Ammon's horn (tissue), 1 donor: ENCODE measurements at places on chromosomes 16 and 17.

DNA sequence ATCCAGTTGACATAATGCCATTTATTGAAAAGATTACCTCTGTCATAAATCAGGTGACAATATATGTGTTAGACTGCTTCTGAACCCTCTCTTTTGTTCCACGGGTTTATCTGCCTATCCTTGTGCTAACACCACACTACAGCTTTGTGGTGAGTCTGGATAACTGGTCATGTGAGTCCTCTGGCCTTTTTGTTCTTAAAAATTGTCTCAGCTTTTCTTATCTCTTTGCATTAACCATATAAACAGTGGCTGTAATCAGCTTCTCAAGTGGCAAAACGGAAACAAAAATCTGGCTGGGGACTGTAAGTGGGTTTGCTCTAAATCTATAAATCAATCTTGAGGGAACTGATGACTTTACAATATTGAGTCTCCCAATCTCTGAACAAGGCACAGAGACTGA, 44.6 kb downstream of the STX8 start:
- no peak for DNase-seq

DNA sequence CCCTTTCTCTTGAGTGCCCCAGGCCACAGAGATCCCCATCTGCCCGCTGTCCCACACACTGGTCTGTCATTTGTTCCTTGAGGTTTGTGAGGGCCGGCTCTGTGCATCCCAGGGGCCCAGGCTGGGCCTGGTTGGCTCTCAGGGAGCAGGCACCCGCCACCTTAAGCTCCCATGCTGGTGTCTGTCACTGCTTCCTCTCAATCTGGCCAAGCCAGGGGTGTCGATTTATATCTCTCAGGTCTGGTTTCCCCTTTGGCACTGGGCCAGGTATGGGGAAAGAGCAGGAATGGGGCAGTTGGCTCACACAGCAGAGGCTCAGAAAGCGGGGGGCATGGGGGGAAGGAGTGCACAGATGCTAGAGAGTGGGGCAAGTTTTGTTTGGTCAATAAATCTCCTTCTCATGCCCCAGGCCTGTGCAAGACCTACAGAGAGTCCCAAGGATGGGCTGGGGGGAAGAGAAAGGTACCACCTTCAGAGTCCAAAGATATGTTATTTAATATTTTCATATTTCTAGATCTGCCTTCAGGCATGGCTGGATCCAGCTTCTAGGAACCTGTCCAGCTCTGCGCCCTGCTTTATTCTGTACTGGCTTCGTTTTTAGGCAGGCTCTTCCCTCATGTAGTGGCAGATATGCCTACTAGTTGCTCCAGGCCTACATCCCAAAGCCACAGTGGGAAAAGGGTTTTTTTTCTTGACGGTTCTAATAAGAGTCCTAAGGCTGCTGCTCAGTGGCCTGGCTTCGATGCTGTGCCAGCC, 34.3 kb downstream of the IL4R start:
- DNase-seq = no peak

DNA sequence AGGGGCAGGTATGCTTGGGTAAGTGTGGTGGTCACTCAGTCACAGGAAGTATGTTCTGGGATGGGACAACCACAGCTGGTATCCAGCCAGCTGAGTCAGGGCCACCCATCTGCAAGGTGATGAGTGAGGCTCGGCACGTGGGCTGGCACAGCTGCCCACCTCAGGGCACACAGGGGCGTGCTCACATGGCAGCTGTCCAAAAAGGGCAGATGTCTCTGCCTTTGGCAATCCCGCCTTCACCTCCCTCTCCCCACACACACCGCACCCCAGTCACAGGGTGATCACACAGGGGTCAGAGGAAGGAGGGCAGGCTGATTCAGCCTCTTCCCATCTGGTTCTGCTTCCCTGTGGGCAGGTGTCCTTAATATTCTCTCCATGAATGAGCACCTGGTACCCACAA, 85.9 kb upstream of the TOB1 start:
- DNase-seq = no peak

DNA sequence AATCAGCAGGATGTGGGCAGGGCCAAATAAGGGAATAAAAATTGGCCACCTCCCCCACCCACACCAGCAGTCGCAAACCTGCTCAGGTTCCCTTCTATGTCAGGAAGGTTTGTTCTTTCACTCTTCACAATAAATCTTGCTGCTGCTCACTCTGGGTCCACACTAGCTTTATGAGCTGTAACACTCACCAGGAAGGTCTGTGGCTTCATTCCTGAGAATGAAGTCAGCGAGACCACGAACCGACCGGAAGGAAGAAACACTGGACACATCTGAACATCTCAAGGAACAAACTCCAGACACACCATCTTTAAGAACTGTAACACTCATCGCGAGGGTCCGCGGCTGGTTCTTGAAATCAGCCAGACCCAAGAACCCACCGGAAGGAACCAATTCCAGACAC, 115.5 kb upstream of the TBX2 start:
- no peak for DNase-seq
